ENCODE measurements at places on chromosomes 4 and X.

- DNase-seq, result no peak
These were observed 23.4 kb upstream of the G3BP2 start for GRCh38 chr4:75696581-75696980.

DNA sequence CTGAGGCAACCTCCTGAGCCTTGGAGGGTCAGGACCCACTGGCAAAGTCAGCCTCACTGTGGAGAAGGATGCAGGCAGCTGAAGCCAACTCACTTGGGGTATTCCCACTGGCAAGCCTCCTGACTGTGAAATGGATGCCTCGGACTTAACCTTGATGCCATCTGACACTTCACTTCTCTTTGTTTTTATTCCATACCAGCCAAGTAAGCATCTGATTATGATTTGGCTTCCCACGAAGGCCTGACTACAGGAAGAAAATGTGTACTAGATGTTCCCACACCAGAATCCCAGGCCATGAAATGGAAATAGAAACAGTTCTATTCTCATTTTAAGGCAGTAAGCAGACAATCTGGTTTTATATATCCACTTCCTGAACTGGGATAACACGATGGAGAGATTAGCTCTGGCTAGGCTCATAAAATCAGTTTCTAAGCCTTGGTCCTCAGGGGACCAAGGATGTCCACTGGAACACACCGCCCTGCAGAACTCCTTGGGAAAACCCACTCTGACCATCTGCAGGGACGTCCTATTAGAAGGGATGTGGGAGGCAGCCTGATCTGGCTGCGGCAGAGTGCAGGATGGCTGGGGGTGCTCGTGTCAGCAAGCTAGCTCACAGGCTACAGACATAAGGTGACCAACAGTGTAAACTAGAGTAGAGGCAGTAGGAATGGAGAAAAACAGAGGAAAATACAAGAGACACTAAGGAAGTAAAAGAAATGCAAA, 89.3 kb downstream of the TSPAN5 start:
- DNase-seq, result no peak

DNA sequence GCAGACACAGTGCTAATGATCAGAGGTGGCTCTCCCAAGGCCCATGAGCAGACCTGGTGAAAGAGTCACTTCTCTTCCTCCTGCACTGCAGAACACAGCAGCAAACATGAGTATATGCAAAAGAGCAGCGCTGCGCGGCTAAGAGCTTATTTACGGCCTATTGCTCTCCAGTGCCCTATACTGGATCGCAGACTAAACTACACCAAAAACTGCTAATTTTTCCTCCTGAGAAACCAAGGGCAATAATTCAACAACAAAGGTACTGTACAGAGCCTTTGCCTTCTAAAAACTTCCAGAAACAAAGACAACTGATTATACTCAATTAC, 702.5 kb downstream of the ARAP2 start:
- no peak for DNase-seq

DNA sequence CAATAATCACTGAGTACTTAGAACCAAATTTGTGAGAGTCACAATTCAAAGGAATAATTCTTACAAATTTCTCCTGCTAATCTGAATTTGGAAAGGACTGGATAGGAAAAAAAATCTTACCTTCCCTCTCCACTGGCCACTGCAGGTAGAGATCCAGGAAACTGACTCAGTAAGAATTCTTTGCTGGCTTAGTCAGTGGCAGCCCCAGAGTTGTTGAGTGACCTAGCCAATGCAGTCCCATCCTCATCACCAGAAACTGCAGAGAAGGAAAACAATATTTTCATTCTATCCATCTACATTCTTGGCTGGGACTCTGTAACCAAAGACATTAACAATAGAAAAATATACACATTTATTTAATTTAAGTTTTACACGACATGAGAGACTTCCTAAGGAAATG, 572.0 kb downstream of the ADGRL3 start:
- no peak for DNase-seq

DNA sequence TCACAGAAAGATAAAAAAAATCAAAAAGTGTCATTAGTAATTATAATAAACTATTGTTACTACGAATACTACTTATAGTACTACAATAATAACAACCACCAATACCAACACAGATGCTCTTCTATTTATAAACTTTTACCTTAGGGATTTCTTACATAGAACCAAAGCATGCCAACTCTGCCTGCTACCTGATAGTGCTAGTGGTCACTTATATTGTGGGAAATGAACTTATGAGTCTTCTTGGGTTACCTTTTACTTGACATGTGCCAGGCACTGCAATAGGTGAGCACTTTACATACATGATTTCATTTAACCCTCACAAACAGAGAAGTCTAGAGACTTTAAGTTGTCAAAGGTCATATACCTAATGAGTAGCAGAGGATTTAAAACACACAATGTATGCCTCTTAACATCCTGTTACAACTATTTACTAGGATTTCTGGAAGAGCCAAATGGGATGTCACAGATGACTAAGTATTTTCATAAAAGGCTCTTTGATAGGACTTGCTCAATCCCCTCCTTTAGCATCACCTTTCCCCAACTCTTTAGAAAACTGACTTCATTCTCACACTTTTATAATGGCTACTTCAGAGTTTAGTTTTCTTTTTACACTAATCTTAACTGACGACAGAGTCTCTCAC, 265.2 kb downstream of the CHIC1 start:
- DNase-seq, result no peak

DNA sequence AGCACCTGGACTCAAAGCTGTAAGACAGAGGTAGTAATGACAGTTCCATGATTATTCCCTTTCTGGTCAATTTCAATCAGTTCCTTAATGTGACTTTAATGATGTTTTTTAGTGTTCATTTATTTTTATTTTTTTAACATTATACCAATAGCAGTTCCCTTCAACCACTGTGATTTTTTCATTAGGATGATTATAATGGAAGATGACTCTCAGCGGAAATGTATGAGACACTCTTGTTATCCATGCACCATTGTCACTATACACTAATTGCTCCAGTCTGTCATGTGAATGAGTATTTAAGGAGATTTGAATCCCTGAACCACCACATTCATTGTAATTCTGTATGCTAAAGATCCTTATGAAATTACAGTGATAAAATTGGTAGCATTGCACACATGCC, 2102.3 kb upstream of the AGA start:
- DNase-seq, result no peak

GRCh38 chrX:150192816-150193215, 170.3 kb upstream of the MAMLD1 start:
- DNase-seq, result no peak

DNA sequence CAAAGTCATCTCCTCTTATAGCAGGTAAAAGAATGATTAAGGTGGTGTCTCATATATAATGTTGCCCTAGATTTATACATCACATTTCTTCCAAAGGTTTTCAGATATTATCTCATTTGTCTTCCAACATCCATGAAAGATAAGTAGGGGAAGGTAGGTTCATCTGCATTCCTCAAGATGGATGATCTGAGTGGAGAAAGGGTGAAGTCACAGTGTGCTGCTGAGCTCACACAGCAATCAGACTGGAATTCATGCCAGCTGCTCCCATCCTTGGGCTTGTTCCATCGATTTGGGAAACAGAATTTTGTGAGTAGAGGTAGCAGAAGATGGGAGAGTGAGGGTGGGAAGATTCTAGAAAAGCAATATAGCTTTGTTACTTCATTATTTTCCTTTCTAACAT, 482.4 kb downstream of the INPP4B start:
- DNase-seq, result no peak

Measured in NCI-H748 treated with DMSO at 0.1 percent for 48 hours (cell line).